ENCODE measurements at places on chromosomes 7 and 10.

GRCh38 chr10:107585630-107586029, 421.1 kb upstream of the SORCS1 start:
- no peak for DNase-seq

DNA sequence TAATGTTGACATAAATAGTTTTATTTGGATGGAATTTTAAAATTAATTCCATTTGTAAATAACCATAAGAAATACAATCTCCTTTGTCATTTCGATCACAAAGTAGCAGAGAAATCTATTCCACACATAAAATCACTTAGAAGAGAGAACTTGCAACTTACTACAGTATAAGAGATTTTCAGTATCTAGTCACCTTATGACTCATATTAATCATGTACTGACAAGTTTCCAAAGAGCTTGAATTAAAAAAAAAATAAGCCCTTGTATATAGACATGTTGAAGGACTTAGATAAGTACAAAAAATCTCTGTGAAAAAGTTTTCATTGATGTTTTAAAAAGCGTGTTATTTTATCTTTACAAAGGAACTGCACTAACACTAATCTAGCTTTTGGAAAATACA, 207.1 kb upstream of the ETV1 start:
- DNase-seq = no peak

DNA sequence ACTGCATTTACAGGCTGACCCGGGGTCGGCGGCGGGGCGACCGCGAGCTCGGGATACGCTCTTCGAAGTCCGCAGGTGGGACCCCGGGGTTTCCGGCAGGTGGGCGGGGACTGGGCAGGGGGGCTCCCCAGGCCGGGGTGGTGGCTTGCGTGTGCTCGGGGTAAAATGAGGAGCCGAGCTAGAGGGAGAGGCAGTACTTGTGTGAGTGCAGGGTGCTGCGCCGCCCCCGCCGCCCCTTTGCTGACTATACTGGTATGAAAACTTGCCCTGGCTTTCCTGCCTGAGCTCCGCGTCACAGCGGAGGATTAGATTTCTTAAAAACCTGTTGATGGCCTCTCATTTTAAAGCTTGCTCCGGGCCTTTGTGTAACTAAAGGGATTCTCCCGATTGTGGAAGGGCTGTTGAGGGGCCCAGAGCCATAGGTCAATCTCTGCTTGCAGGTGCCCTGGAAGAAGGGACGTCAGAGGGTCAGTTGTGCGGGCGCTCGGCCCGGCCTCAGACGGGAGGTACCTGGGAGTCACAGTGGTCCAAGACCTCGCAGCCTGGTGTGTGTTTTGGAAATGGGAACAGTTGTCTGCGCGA, 488 bp downstream of the ARMC10 start:
- DNase-seq = peak; percentile 61

GRCh38 chr10:99654390-99655175, 4.7 kb upstream of the ENTPD7 start:
- no peak for DNase-seq

GRCh38 chr7:70042533-70042932, 444.3 kb downstream of the AUTS2 start:
- no peak for DNase-seq

DNA sequence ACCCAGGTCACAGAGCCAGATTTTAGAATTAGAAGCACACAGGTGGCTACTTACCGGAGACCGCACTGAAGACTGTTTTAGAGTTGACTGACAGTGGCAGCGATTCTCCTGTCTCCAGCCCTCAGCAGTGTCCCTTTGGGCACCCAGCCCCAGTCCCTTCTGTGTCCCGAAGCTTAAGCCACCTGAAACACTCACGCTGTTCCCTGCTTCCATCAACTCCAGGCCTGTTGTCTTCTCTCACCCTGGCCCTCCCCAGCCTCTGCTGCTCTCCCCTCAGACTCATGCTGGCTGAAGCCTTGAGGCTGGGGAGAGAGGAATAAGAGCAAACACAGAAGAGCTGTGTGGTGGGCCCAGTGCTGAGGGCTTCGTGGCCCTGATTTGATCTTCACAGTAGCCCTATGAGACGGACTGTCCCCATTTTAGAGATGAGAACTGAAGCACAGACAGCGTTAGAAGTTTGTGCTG, 10.6 kb downstream of the SAP25 start:
- no peak for DNase-seq

DNA sequence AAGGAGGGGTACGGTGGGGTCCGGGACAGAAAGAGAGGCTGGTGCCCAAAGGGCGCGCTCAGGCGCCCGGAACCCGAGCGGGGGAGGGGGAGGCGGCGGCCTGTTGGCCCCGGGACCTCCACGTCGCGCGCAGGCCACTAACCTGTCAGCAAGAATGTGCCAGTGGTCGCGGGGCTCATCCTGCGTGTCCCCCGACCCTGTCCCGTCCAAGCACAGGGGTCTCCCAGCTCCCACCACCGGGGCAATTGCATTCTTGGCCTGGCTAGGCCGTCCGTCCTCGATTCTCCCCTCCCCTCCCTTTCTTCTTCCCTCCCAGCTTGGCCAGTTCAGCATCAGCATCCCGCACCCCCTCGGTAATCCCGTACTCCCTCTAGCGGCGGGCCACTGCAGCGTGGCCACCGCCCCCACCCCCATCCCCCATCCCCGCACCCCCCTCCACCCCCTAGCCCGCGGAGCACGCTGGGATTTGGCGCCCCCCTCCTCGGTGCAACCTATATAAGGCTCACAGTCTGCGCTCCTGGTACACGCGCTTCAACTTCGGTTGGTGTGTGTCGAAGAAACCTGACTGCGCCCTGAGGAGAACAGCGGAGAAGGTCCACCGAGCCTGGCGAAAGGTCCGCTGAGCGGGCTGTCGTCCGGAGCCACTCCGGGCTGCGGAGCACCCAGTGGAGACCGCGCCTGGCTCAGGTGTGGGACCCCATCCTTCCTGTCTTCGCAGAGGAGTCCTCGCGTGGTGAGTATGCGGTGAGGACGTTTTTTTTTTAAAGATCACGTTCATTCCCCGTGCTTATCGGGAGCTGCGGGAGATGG, at the start of gene SGCE:
Gene SGCE, minus strand, starts transcription at position 286 of the 810 bp plus-strand sequence. Its CDS starts 35 bp downstream, at position 251.
- DNase-seq = no peak

- no peak for DNase-seq
Observed at GRCh38 chr7:158167373-158167772, 420.2 kb downstream of the PTPRN2 start.

GRCh38 chr10:10910634-10911033, 107.0 kb upstream of the CELF2 start:
- no peak for DNase-seq

GRCh38 chr7:28890137-28890536, 68.0 kb downstream of the TRIL start:
- no peak for DNase-seq

DNA sequence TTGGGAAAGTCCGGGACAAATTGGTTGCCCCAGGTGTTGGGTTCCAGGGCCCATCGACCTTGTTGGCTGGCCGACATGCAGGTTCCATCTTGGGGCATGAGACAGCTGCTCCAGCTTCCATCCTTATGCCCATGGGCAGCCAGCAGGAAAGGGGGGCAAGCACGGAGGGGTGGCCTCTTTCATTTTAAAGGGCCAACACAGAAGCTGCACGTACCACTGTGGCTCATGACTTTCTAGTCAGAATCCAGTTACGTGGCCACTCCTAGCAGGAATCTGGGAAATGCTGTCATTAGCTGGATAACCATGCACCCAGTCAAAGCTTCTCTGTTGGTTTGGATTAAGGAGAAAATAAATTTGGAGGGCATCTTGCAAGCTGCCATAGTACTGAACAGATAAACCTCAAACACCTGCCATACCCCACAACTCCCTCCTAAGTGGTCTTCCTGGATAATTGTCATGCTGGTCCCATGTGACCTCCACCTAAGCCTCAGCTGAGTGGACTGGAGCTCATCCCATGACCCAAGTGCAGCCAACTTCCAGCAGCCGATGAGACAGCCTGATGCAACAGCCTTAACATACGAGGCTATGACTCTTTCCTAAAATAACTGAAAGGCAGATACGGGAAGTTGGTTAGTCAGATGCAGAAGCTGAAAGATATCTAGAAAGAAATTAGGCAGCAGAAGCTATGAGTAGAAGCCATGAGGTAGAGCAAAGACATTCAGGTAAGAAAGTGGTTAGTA, 21.4 kb upstream of the GSDME start:
- no peak for DNase-seq

- DNase-seq = no peak
Observed at GRCh38 chr7:151794508-151795167, 82.3 kb downstream of the PRKAG2 start.

GRCh38 chr10:88986549-88987242, 3.9 kb upstream of the FAS start:
- DNase-seq = no peak

GRCh38 chr10:133003188-133003587, 60.8 kb upstream of the CFAP46 start:
- DNase-seq = no peak

DNA sequence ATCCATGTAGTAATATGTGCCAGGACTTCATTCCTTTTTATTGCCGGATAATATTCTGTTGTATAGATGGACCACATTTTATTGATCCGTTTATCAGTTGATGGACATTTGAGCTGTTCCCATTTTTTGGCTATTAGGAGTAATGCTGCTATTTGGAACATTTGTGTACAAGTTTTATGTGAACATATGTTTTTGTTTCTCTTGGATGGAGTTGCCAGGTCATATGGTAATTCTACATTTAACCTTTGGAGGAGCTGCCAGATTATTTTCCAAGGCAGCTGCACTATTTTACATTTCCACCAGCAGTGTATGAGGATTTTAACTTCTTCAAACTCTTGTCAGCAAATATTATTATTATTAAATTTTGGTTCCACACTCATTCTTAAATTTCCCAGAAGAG, 59.2 kb downstream of the C10orf90 start:
- no peak for DNase-seq

DNA sequence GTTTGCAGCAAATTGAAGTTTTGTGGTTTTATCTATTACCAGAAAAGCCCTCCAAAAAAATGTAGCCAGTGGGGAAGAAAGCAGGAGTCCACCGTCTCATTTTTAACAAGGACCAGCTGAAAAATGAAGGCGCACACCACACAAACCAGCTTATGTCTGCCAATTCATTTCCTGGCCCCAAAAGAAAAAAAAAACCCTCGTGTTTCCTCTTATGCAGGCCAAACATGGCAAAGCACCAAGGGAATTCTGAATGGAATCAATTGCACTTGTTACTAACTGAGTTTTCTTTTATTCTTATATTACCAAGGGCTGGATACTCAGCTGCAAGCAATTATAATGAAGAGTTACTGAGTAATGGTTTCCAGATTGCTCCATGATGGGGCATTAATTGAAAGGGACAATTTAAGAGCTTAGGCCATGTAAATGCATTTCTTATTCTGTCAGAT, 428.3 kb upstream of the NPVF start:
- no peak for DNase-seq

- DNase-seq = no peak
Observed at GRCh38 chr10:23433701-23434100, 5.2 kb upstream of the OTUD1 start.

DNA sequence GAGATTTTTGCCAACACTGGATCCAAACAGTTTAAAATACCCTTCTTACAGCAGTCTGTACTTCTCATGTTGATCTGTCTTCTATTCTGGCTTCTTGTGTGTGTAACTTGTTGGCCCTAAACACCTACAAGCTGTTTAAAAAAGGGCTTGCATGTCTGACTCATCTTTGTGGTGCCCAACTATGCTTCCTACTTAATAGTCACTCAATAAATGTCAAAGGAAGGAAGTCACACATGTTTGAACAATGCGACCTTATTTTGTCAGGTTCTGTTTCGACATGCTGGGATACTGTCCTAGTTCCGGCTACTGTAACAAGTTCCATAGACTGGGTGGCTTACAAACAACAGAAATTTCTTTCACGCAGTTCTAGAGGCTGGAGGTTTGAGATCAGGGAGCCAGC, 9.4 kb upstream of the GRK5 start:
- DNase-seq = no peak

DNA sequence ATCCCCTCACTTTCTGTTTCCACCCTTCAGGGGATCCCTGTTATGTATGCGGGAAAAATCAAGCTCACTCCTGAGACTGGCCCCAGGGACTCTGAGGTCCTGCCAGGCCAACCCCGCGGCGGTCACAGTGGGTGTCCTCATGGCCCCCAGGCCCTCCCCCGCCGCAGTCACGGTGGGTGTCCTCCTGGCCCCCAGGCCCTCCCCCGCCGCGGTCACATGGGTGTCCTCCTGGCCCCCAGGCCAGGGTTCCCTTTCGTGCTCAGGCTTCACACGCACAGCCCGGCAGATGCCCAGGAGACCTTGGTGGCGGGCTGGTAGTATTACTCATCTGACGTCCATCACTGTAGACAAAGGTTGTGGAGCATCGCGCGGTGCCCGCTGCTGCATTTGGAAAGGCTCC, 491.0 kb upstream of the FOXK1 start:
- no peak for DNase-seq

DNA sequence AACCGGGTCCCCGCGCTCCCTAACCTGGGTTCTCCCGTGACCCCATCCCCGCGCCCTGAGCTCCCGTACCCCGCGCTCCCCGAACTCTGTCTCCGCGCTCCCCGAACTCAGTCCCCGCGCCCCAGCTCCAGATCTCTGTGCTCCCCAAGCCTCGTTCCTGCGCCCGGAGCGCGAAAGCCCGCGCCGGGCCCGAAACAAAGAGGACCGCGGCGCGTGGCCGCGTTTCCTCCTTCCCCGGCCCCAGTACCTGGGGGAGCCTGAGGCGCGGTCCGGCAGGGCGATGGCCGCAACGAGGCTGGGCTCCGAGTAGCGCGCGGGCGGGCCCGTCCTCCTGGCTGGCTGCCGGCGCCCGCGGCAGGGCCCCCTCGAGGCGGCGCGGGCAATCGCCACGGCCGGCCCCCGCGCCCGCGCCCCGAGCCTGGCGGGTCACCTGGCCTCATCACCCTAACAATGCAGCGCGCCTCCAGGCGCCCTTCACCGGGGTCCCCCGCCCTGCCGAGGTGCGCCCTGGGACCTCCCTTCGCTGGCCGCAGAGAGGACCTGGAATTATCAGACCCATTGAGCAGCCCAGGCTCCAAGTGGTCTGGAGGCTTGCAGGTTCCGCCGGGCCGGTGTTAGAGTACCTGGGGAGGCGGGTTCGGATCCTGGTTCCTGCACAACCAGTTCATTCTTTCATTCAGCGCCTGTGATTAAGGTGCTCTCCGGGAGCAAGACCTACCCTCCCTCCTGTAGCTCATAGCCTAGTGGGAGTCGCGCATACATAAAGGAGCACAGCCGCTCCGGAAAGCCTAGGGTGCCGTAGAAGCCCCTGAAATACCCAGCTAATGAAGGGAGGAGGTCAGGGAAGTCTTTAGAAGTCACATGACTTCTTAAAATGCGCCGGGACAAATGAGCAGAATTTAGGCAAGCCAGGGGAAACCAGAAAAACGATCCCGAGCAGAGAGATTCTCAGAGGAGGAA, at the start of gene TNS3:
Gene TNS3, minus strand, starts transcription at position 308 of the 960 bp plus-strand sequence. CDS start 142,475 bp downstream, outside the sequence.
- no peak for DNase-seq

DNA sequence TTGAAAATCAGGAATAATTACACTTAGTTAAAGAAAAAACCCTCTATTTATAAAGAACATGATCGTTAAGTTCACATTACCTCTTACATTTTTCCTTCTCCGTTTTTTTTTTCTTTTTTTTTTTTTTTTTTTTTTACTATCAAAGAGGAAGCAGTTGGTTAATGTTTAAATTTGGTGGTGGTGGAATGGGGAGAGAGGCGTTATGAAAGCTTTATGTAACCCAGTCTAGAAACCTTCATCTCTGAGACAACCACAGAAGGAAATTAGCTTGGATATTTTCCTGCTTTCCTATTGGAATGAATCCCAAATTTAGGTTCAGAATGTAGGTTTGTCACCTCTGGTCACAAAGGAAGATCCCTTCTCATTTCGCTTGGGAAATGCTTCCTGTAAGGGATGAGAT, 31.5 kb upstream of the LHFPL3 start:
- no peak for DNase-seq

GRCh38 chr7:142916508-142916907, 17.0 kb downstream of the TRPV5 start:
- no peak for DNase-seq
